Stimulated activated CD4-positive, alpha-beta T cell treated with anti-CD3 and anti-CD28 coated beads, Interleukin-1b, Interleukin-23, amount 100 ng/mL, for 1 hour (primary cell): ENCODE measurements at places on chromosomes 2 and 18.

GRCh38 chr2:230130668-230131364 lies 62.1 kb upstream of the SLC16A14 start:
- DNase-seq = no peak

GRCh38 chr18:12946549-12947284 lies 1.1 kb upstream of the SEH1L start:
- no peak for DNase-seq

DNA sequence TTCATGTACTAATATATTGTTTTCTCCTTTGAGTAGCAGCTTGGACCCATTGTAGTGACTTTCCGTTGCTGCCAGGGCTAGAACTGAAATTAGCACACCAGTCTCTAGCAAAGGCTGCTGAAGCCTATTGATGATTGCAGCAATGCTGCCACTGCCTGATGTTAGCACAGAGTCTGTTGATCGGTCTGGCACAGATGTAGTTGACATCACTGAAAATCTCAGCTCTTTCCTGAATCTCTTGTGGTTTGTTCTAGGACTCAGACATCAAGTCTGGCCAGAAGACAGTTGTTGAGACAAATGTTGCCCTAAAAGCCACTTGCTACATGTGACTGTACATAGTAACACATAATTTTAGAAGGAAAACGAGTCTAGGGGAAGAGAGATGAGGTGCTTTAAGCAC lies 47.2 kb downstream of the VAPA start:
- DNase-seq = no peak

DNA sequence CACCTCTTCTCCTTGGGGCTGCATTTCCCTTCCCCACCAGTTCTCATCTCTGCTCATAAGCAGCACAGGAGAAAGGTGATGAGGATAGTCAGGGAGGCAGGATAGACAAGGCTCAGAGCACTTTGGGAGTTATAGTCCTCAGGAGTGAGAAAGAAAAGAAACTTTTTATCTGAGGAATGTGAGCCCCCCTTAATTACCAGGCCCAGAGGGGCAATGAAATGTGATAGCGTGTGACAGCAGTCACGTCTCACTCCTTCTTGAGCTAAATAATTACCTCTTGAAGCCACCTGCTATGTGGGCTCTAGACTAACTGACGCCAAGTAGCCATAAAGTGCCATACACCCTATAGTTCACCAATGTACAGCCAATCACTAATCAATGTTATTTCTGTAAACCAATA lies 105.8 kb downstream of the SPP2 start:
- DNase-seq = no peak

DNA sequence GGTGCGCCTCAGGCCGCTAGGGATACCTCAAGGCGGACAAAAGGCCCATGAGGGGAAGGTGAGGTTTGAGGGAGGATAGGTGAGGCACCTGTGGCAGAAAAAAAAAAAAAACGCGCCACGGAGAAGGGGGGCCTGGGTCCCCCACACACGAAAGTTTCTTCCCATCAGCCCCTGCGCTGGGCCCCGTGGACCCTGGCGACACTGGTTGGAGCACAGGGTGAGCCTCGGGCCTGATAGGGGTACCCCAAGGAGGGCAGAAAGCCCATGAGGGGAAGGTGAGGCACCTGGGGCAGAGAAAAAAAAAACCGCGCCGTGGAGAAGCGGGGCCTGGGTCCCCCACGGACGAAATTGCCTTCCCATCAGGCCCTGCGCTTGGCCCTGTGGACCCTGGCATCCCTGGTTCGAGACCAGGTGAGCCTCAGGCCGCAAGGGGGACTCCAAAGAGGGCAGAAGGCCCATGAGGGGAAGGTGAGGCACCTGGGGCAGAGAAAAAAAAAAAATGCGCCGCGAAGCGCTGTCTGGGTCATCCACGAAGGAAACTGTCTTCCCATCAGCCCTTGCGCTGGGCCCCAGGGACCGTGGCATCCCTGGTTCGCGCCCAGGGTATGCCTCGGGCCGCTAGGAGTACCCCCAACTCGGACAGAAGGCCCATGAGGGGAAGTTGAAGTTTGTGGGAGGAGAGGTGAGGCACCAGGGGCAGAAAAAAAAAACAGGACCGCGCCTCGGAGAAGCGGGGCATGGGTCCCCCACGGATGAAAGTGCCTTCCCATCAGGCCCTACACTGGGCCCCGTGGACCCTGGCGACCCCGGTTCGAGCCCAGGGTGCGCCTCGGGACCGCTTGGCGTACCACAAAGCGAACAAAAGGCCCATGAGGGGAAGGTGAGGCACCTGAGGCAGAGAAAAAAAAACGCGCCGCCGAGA lies 226.2 kb downstream of the CCDC74A start:
- DNase-seq = no peak
